KG1 (cell line): ENCODE measurements at places on chromosomes 16 and 17.

GRCh38 chr16:86092586-86093480 lies 193.9 kb downstream of the IRF8 start:
- no peak for DNase-seq

- peak; percentile 81 for DNase-seq
These were observed 12.4 kb downstream of the MRPL58 start for GRCh38 chr17:75024686-75025397.

DNA sequence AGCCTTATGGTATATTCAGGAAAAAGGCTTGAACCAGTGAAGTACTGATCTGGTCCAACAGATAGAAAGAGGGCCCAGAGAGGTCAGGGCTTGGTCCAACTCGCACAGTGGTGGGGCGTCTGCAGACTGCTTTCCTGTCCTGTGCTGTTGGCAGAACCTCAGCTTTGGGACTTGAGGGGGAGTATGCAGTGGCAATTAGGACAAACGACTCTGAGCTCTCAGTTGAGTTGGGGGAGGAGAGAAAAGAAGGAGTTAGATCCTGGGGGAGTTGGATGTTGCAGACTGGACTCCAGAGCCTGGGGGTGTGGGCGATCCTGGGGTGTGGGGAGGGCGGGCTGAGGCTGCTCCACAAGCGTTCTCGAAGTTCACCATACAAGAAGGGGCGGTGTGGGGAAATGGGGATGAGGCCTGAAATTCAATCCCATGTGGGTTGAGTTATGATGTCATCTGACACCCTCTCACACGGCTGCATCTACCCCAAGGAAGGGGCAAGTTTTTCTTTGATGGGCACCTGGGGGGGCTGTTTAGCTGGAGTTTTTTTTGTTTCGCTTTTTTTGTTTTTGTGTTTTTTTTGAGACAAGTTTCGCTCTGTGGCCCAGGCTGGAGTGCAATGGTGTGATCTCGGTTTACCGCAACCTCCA lies 14.6 kb downstream of the GRB7 start:
- DNase-seq: no peak

- no peak for DNase-seq
These were observed 375.0 kb upstream of the RBFOX1 start for GRCh38 chr16:6957681-6958080.

DNA sequence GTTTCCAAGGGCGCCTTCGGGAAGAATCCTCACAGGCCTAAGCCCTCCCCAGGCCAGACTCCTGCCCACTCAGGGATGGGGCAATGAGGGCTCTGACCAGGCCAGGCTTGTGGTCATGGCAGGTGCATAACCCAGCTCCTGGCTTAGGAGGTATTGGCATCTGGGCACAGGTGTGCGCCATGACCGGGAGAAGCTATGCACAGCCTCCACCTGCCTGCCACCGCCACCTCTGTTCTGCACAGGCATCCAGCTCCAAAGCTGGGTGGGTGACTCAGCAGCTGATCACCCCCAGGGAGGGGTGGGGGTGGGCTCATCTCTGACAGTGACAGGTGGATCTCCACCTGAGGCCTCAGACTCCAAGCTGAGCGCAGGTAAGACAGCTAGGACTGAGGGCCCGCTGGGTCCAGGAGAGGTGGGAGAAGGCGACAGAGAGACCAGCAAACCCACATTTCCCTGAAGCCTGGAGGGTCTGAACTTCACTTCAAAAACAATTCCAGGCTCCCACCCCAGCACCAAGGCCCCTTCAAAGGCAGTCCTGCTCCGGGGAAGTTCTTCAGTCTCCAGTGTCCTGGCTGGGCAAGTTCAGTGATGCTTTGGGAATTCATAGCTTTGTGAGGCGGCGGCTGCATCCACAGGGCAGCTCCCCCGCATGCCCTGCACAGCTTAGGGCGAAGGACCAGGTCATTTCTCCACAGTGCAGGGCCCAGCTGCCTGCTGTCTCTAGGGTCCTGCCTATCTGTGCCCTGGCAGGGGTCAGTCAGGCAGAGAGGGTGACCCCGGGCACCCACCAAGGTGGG lies 121.6 kb upstream of the SMURF2 start:
- no peak for DNase-seq

GRCh38 chr17:8673612-8674011 lies 43.1 kb upstream of the MYH10 start:
- no peak for DNase-seq

GRCh38 chr17:66309793-66310192 lies 7.4 kb downstream of the PRKCA start:
- DNase-seq: no peak

DNA sequence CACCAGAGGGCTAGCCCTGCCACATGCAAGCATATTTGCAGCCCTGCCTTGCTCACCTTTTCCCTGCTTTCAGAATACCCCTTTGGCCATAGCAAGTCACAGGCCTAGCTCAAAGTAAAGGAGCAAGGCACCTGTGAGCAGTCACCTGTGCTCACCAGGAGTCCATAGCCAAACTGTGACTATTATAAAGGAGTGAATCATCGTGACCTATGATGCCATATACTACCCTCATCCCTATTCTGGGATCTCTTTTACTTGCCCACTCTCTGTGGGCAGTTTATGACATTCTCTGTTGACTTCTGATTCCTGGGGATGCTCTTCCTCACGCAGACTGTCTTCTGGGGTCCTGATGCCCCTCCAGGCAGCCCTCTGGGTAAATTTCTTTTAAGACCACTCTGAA lies 200.5 kb upstream of the NLRP1 start:
- DNase-seq: no peak

- DNase-seq: no peak
These were observed 11.9 kb upstream of the TEDC2 start for GRCh38 chr16:2447920-2448583.

GRCh38 chr17:75793460-75793859 lies 8.9 kb downstream of the UNK start:
- DNase-seq: no peak

DNA sequence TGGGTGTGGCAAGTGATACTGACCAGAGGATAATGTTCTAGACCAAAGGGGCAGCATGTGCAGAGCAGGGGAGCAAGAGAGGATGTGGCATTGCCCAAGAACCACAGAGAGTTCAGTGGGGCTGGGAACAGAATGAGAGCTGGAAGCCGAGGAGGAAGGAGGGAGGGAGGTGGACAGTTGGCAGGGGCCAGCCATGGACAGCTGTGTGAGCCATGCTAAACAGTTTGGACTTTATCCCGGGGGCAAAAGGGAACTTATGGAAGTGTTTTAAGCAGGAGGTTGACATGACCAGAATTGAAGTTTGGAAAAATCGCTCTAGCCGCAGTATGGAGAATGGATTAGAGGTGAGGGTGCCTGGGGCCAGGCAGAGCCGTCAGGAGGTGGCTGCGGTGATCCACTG lies 29.4 kb upstream of the TMEM132E start:
- DNase-seq: no peak

- DNase-seq: no peak
These were observed 48.4 kb downstream of the PDPK1 start for GRCh38 chr16:2586241-2586640.

GRCh38 chr16:68381363-68381724 lies 67.0 kb downstream of the SMPD3 start:
- DNase-seq: no peak

DNA sequence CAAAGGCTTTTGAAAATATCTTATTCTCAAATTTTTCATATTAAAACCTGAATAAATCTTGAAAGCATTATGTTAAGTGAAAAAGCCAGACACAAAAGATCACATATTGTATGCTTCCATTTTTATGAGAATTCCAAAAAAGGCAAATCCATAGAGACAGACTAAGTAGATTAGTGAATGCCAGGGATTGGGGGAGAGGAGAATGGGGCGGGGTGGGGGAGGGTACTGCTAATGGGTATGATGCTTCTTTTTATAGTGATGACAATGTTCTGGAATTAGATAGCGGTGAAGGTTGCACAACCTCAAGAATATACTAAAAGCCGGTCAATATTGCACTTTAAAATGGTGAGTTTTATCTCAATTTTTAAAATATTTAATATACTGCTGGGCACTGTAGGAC lies 44.0 kb downstream of the XPO6 start:
- no peak for DNase-seq

DNA sequence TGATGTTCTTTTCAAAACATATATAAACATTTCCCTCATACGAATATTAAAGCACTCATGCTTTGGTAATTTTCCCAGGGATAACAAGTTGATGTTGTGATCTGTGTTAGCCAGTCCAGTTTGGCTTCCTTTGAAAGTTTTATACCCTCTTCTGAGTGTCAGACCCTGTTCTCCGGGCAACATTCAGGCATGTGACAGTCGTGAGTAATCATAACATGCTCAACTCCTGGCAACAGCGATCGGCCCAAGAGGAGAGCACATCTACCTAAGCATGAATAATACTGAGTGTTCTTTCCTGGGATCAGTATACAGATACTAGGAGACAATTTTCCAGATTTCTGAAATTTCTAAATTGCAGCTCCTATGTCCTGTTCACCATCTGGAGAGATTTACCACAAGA lies 1086.4 kb downstream of the CDH8 start:
- no peak for DNase-seq
